ENCODE measurements at places on chromosomes 7 and 10.
A peak's percentile ranks its signal among the peaks of the same experiment; 100 is the strongest.

- DNase-seq: peak; percentile 60
Measured at GRCh38 chr7:91945476-91945875, 4.8 kb downstream of the AKAP9 start.

GRCh38 chr7:135486261-135486920 lies 23.5 kb downstream of the CNOT4 start:
- DNase-seq: peak; percentile 65

GRCh38 chr7:7100432-7100849 lies 81.9 kb upstream of the C1GALT1 start:
- DNase-seq: peak; percentile 36

GRCh38 chr10:116913695-116914094 lies 64.4 kb downstream of the ENO4 start:
- no peak for DNase-seq

DNA sequence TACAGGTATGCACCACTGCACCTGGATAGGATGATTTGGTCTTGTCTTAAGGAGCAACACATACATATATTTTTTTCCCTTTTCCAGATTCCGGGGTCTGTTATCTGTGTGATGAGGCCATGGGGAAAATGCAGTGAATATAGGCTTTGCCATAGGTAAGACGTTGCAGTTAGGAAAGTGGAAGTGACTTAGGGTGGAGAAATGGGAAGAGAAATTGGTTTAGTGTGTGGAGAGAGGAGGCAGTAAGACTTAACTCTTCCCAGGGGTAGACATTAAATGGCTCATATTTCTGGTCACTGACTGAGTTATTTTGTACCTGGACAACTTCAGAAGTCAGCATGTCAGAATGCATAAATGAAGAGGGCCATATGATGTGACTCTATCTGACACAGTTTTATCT lies 66.7 kb downstream of the PFKFB3 start:
- no peak for DNase-seq

GRCh38 chr7:73988197-73988596 lies 39.8 kb upstream of the ELN start:
- no peak for DNase-seq

DNA sequence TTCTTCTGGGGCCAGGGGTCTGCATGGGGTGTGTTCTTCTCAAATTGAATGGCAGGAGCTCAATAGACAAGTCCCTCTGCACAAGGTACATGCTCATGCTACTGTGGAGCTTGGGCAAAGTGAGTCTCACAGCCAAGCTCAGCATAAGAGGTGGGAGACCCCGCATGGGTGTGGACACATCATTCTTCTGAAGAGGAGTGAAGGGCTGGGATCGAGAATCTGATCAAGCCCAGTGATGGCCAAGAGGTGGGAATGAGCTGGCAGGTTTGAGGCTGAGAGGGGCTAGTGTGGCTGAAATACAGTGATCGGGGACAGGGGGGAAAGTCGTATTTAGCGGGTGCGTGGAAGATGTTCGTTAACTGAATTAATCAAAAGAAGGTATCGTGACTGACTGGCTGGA lies 32.6 kb downstream of the CDH23 start:
- no peak for DNase-seq

DNA sequence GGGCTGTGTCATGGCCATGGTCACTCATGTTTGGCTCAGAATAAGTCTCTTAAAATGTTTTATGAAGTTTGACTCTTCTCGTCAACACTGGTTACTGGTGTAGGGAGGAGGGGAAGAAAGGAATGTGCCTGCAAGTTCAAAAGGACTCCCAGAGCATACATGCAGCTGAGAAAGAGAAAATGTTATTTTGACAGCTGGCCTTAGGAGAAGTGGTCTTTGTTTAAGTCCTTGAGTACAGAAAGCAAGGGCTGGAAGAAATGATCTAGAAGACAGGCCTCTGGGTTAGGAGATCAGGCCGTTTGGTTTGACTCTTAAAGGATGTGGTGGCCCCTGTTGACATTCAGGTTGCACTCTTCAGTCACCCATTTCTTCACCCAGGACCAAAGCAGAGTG lies 245.5 kb downstream of the REEP3 start:
- DNase-seq: peak; percentile 87

DNA sequence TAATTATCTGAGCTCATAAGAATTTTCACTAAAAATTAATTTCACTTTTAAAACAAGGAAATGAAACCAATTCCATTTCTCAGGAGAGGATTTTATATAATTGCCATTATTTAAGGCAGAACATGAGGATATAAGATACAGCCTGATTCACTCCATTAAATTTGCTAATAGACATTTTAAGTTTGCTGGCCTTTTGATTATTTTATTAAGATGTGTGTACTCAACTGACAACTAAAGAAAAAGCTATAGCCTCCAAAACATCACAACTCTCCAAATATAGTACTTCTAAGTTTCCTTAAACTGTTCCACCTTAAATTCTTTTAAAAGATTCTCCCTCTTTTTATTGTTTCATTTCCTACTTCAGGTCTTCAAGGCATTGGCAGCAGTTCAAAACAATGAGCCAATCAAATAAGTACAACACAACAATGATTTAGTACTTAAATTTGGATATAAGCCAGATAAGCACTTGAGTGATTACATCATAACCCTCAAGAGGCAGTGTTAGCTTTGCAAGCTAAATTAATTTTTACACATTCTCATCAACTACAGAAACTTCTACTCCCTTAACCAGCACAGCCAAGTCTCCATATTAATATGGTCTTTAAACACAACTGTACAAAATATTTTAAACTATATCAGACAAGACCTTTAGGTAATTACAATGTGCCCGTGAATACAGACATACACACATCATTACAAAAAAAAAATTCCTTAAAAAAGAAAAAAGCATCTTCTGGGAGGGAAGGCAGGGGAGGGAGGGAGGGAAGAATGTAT lies 121.8 kb downstream of the KMT2C start:
- peak; percentile 83 for DNase-seq

DNA sequence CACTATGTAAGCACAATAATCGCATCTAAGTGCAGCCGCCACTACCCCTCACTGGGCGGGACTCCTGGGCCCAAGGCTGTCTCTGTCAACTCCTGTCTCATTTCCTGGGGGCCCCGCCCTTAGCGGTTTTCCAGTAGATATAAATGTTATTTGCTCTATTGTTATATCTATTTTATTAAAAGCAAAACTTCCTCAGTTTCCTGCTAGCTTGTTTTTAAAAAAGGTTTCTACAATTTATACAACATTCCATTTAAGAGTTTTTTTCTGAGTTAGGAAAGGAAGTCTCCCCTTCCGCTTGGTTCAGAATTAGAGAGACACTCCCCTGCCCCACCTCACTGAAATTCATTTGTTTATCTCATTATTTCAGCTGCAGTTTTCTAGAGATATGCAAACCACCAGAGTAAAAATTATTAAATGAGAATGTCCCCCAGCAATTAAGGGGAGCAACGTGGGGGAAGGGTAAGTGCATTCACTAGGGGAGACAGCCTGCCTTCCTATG lies 82.7 kb downstream of the RAMP3 start:
- DNase-seq: no peak

DNA sequence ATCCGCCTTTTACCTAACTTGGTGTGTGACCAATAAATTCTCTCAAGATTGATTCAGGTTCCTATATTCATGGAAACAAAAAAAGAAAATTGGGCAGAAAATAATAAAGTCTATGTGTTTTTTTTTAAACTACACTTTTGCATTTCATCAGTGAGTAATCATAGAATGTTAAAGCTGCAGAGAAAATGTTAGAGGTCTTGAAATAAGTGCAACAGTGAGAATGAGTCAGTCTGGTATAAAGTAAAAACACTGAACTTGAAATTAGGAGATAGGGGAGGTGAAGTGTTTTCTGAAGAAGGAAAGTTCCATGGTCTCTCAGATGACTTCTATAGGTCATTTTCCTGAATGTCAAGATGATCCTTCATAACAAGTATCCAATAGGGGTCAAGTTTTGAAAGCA lies 202.6 kb upstream of the NRP1 start:
- peak; percentile 42 for DNase-seq

DNA sequence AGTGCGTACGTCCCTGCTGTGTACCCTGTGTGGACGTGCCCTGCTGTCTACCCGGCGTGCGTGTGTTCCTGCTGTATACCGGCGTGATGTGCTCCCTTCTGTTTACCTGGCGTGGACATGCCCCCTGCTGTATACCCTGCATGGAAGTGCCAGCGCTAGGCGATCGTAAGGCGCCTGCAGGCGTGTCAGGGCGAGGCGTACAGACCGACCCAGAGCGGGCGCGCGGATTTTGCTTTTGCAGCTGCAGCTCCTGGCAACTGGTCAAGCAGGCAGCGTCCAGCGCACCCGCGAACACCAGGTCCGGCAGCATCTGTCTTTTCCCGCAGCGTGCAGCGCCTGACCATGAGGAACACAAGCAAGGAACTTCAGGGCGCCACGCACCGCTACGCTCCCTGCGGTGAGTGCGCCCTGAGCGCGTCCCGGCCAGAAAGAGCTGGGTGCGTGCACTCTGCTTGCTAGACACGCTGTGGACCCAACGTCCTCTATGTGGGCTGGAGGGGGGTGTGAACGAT lies 680 bp downstream of the C7orf57 start:
- no peak for DNase-seq

Data from fibroblast of skin of scalp (primary cell).